ENCODE measurements at places on chromosomes 11 and 22.
A peak's percentile ranks its signal among the peaks of the same experiment; 100 is the strongest.

GRCh38 chr22:24550902-24551435, 4.0 kb downstream of the GUCD1 start:
- DNase-seq, result no peak

- no peak for DNase-seq
Observed at GRCh38 chr11:95916049-95916448, 7.9 kb downstream of the MTMR2 start.

DNA sequence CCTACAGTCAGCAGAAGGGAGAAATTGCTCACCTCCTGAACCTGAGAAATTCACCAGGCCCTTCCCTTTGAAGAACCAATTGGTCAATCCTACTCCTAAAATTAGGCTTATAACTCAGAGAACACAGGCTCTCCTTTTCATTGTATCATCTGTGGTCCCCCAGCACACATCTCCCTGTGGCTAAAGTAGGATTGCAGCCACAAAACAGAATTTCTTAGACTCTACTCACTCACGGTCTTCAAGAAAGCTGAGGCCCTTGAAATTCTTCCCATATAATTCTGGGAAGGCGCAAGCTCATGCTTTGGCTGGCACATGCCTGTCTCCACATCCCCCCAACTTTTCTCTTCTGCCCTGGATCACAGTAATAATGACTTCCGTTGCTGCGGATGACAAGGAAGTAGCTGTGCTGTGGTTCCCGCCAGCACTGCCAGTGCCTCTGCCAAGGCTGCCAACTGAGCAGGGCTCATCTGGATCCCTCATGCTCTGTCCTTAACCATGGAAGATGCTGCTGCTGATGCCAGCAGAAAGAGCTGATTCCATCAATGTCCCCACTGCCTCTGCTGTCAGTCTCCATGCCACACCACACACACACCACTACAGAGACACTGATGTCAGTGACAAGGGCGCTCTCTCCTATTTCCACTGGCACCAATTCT, 200.6 kb upstream of the POU2AF2 start:
- no peak for DNase-seq

GRCh38 chr22:22023581-22024137, 41.1 kb upstream of the TOP3B start:
- no peak for DNase-seq

- no peak for DNase-seq
Observed at GRCh38 chr11:120523196-120523595, 11.6 kb downstream of the GRIK4 start.

DNA sequence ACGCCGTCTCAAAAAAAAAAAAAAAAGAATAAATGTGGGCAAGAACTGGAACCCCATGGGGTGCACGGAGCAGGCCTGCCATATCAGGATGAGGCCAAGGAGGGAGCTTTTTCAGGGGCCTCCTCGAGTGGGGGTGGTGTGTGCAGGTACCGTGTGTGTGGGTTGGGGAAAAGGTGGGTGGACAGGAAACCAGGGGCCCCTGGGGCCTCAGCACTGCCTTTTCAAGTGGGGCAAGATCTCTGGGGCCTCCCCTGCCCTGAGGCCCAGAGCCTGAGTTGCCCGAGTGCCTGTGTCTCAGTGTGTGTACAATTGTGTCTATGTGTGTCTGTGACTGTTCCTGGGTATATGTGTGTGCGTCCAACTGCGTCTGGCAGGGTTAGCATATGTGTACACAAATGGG, 23.8 kb downstream of the TEF start:
- no peak for DNase-seq

DNA sequence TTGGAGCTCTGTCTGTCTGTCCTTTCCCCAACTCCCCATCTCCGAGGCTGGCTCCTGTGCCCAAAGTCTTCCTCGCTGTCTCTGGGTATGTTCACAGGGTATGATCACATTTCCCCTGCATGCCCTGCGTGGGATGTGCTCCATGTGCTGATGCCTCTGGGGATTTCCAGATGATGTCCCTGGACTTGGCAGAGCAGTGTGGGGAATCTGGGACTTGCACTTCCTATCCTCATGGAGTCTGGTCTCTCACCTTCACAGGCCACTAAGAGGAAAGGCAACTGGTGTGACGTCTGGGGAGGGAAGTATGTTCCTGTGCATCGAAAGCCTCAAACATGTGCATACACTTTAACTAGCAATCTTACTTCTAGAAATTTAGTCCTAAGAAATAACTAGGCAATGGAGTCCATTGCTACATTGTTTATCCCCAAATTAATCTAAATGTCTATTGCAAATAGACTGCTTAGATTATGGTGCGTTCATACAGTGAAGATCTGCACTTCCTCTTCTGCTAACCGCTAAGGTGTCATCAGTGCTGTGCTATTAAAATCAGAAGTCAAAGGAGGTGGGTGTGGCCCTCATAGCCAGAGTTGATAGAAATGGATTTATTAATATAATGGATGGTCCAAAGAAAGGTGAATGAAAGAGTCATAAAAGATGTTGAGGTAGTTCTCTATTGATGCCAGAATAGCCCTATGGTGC, 20.8 kb downstream of the TIMP3 start:
- DNase-seq, result no peak

DNA sequence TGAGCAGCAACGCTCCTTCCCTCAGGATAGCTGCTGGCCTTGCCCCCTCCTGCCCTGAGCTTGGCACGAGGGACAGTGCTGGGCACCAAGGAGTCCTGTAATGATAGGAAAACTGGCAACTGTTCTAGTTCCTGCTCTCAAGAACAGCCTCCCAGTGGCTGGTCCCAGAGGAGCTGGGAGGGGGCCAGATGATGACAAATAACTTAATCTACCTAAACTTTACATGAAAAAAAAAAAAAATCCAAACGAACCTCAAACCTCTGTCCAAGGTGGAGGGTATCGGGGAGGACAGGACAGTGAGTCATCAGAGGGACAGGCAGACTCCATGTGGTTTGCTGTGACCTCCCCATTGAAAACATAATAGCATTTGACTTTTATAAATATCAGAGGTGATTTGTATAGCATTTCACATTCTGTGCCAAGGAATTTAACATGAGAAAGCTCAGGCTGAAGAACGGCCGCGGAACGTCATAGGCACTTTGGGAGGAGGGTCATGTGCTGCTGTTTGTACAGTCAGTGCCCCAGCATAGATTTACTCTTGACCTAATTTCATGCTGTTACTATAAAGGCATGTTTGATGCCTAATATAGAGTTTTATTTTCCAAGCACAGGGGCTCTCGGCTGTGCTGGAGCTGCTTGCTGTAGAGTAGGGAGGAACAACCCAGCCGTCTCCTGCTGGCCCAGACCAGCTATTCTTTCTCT, 98.2 kb upstream of the NNMT start:
- DNase-seq, result no peak

DNA sequence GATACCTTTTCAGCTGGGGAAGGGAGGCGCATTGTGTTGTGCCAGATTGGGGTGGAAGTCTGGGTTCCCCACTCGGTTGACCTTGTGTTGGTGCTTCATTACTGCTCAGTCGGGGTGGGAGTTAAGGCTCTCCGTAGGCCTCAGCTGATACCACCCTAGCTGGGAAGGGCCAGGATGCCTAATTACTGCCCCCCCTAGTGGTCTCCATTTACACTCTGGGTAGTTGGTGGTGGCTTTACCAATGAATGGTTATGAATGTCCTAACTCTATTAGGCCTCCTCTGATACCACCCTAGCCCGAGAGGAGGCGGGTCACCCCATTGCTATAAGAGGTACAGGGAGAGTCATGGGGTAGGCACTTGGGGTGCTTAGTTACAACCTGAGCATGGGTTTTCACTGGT, 27.5 kb upstream of the HIKESHI start:
- DNase-seq, result no peak

DNA sequence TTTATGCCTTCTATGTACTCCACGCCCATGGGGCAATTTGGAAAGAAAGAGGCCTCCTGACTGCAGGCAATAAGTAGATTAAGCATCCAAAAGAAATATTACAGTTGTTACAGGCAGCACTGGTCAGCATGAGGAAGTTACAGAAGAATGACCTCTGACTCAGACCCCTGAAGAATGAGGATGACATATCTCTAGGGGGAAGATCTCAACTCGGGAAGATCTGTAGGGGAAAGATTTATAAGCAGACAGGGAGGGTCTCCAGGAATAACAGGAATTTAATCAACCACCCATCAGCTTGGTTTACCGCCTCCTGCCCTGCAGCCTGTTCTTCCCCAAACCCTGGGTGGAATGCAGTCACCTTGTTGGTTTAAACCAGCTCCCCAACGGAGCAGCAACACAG, 58.0 kb downstream of the RCN1 start:
- DNase-seq, result no peak

- DNase-seq, result no peak
Observed at GRCh38 chr22:47617186-47617585, 854.7 kb downstream of the TBC1D22A start.

- peak; percentile 59 for DNase-seq
Observed at GRCh38 chr22:17705951-17706900, 67.7 kb downstream of the BCL2L13 start.

DNA sequence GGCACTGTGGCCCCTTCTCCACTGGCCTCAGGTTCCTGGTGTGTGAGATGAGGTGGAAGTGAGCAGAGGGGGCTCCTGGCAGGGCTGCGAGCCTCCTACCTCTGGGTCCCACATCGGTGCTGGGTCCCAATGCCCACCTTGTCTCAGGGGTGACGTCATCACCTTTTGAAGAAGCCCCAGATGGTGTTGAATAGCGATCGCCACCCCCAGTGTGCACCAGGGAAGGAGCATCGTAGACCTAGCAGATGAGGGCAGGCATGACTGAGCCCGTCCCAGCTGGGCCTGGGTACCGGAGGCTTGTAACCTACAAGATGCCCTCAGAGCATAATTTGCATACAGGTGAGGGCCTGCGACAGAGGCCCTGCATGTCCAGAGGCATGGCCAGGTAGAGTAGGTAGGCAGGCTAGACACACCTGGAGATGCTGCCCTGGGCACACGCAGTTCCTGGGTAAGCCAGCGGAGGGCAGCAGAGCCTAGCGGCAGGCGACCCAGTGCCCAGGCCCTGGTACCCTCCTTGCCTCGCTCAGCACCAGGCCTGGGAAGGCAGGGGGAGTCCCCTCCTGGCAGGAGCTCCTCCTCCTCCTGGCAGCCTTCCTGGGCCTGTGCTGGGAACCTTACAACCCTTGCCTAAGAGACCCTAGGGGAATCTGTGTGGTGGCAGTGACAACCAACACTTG, 52.5 kb downstream of the TPCN2 start:
- DNase-seq, result peak; percentile 67

GRCh38 chr22:17357688-17358087, 11.6 kb upstream of the CECR2 start:
- DNase-seq, result no peak

DNA sequence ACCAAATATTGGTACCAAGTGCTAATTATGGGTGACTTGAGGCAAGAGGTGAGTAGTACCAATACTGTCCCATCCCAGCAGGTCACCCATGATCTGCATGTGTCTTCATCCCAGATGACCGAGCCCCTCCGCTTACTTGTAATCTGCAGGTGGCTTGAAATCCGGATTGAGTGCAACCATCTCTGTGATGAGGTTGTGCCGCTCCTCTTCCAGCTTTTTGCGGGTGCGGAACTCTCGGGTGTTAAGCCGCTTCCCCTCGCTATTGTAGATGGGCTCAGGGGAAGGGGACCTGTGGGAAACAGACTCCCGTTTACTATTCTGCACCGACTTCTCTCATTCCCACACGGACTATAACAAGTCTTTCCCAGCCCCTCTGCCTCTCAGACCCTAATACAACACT, 8.2 kb downstream of the SF1 start:
- no peak for DNase-seq

- DNase-seq, result no peak
Observed at GRCh38 chr22:21034989-21035388, 2.6 kb upstream of the SLC7A4 start.

- DNase-seq, result no peak
Observed at GRCh38 chr22:23179381-23180299, 669 bp upstream of the BCR start.

GRCh38 chr11:125452125-125452470, 44.0 kb downstream of the FEZ1 start:
- peak; percentile 31 for DNase-seq

DNA sequence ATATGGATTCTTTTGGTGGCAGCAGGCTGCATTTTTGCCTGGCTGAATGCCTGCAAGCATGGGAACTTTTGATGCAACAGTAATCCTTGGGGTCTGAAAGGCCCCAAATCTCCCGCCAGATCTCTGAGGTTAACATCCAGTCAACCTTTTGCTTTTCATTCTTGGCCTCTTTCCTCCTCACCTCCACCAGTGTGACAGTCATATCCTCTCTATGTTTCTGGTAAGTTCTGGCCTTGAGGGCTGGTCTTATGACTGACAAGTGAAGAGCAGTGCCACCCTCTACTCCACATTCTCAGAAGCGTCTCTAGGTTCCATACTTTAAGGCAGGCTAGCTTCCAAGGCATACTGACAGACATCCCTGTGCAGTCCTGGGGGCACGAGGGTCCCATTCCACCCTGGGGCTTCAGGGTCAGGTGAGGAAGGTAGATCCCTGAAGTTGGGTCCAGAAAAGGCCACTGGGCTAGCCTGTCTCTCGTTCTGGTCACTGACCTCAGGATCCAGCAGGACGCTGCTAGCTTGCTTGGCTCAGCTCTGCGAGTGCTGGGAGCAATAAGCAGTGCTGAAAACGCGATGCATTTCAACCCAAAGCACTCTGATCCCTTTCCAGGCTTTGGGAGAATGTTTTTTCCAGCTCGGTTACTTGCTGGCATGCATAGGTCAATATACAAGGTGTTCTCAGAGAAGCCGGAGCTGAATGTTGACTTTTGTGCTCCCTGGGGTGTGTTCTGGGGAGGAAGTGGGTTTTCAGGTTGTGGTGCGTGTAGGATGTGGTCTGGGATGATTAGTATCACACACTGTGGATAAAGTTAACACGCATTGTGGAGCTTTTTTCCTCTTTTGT, 75.2 kb downstream of the PTPRJ start:
- DNase-seq, result peak; percentile 93

DNA sequence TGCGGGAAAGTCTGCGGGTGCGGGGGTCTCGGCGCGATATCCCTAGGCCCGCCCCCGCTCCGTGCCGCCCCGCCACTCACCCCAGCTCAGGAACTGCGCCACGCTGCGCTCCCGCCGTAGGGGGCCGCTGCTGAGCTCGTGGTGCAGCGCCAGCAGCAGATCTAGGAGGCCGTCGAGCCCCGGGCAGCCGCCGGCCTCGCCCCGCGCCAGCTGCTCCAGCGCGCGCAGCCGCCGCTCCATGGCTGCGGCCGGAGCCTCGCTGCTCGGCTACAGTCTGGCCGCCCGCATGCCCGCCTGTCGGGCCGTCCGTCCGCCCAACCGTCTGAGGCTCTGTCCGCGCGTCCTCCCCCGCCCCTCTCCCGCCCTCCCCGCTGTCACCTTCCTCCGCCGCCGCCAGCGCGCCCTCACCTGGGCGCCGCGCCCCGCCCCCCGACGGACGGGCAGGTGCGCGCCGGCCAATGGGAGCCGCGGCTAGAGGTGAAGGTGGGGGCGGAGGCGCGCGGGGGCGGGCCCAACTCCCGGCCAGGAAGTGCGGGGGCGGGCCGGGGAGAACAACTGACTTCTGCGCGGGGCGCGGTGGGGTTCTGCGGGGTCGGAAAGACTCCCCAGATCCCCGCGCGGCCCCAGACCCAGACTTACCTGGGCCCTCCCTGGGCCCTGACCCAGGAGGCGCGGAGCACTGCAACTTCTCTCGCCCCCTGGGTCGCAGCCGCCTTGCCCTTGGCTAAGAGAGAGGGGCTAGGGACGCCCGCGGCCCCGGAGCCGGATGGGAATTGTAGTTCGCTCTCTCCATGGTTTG, at the start of gene CDC42BPG:
TSS of gene CDC42BPG (minus strand) at position 324 of the 799 bp plus-strand sequence. CDS start at position 240, 84 bp downstream.
- DNase-seq, result peak; percentile 79

GRCh38 chr22:37045958-37046357, 5.6 kb upstream of the KCTD17 start:
- no peak for DNase-seq

- no peak for DNase-seq
Observed at GRCh38 chr11:102422817-102423712, 29.5 kb downstream of the TMEM123 start.
